Stimulated activated effector memory CD8-positive, alpha-beta T cell treated with anti-CD3 and anti-CD28 coated beads, Interleukin-12 subunit alpha, Interleukin-12 subunit beta, amount 100 ng/mL, for 72 hours (primary cell): ENCODE measurements at places on chromosomes 3 and 15.

- no peak for DNase-seq
Measured at GRCh38 chr3:30308131-30308530, 298.3 kb upstream of the TGFBR2 start.

- no peak for DNase-seq
Measured at GRCh38 chr3:34405159-34405558, 606.7 kb downstream of the PDCD6IP start.

- no peak for DNase-seq
Measured at GRCh38 chr3:167032267-167032876, 347.7 kb downstream of the ZBBX start.

GRCh38 chr3:88112289-88112688 lies 37.5 kb upstream of the C3orf38 start:
- no peak for DNase-seq

- no peak for DNase-seq
Measured at GRCh38 chr3:110887176-110887575, 184.4 kb upstream of the NECTIN3 start.

GRCh38 chr3:124773351-124774326 lies 43.4 kb downstream of the UMPS start:
- no peak for DNase-seq

GRCh38 chr3:149044339-149045083 lies 41.8 kb downstream of the HLTF start:
- no peak for DNase-seq

GRCh38 chr3:45088543-45089358 lies 57.4 kb downstream of the CDCP1 start:
- no peak for DNase-seq

GRCh38 chr3:72412340-72412956 lies 435.8 kb downstream of the SHQ1 start:
- no peak for DNase-seq

DNA sequence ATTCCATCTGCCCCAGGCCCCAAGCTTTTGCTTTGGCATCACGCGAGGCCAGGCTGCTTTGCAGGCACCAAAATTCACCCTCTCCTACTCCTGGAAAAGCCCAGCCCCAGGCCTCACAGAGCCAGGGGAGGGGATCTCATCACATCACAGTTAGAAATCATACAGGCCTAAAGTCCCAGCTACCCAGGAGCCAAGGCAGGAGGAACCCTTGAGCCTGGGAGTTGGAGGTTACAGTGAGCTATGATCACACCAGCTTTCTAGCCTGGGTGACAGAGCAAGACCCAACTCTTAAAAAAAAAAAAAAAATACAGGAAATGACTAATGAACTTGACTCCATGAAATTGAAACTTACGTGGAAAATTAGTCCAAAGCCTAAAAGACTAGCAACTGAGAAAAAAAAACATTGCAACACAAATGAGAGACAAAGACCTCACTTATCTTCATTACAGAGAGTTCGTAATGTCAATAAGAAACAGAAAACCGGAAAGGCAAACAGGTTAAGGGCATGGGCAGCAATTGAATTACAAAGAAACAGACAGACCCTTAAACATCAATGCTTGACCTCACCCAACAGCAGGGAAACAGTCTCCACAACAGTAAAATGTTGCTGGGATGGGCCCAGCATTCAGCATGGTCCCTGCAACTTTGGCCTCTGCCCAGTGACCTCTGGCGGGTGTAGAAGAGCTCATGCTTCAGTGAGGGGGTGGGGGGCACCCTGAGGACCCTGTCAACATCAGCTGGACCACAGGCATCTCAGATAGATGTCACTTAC lies 151.5 kb downstream of the LRRK1 start:
- no peak for DNase-seq

DNA sequence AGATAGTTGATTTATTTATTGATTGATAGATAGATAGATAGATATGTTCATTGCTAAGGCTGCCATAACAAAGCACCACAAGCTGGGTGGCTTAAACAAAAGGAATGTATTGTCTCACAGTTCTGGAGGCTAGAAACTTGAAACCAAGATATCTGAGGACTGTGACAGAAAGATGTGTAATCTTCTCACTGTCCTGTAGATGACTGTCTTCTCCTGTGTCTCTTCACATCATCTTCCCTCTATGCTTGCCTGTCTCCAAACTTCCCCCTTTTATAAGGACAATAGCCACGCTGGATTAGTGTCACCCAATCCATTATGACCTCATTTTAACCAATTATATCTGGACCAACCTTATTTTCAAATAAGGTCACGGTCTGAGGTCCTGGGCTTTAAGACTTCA lies 40.9 kb downstream of the GNB4 start:
- no peak for DNase-seq

DNA sequence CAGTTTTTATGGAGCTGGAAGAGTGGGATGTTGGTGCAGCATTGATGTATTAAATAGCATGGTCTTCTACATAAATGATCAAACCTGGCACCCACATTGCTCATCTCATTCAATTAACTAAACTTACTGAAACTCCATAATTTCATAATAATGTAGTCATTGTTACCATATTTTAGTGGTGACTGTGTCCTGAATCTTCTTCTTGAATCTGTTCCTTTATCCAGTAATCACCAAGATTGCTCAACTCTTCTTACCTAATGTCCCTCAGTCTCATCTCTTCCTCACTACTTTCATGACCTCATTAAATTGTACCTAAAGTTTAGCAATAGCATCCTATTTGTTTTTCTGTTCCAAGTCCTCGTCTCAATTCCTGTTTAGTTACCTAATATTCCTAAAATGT lies 69.8 kb downstream of the FGF7 start:
- no peak for DNase-seq
